ENCODE measurements at places on chromosomes 16 and 17.
A peak's percentile ranks its signal among the peaks of the same experiment; 100 is the strongest.

DNA sequence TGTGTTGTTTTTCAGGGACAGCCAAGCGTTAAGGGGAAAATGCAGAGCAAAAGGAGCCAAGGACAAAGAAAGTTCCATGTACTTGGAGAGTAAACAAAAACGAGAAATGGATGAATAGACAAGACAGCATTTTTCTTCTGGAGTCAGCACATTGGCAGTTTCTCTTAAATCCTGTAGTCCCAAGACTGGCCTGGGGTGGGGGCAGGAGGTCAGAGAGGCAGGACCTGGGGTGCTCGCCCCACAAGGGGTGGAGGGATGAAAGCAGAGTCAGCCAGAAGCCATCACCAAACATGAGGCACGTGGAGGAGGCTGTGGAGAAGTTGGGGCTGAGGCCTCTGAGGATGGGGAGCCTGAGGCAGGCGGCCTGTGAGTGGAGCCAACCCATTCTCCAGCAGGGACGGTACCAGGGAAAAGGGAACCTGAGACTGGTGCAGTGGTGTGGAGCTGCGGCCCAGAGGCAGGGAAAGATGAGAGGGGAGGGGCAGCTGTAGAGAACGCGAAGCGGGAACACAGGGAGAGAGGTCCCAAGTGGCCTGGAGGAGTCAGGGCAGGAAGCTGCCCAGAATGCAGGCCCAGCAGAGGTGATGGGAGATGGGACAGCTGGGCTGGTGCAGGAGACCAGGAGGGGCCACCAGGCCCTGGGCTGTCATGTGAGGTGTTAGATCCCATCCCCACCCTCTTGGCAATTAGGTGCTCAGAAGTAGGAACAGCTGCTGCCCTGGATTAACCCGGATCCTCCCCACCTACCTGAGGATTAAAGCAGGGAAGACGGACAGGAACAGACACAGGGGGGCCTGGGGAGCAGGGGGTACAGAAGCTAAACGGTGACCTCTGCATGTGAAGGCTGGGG, 3.3 kb downstream of the TLCD3B start:
- no peak for DNase-seq

DNA sequence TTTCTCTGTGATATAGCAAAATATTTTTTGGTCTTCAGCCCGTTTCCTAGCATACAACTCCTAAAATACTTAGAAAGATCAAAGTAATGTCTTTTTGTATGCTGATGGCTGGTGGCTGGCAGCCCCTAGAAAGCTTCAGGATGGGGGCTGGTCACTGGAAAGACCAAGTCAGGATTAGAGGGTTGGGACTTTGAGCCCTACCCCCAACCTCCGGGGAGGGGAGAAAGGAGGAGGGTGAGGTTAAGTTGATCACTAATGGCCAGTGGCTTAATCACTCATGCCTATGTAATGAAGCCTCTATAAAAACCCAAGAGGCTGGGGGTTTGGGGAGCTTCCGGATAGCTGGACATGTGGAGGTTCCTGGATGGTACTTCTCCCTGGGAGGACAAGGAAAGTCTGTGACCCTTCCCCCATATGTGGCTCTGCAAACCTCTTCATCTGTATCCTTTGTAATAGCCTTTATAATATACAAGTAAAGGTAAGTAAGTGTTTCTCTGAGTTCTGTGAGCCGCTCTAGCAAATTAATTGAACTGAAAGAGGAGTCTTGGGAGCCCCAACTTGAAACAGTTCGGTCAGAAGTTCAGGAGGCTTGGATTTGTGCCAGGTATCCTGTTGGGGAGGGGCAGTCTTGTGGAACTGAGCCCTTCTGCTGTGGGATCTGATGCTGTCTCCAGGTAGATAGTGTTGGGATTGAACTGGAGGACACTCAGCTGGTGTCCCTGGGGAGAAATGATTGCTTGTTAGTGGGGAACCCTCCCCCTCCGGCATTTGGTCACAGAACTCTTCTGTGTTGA, 3.5 kb downstream of the SLC7A6 start:
- no peak for DNase-seq

DNA sequence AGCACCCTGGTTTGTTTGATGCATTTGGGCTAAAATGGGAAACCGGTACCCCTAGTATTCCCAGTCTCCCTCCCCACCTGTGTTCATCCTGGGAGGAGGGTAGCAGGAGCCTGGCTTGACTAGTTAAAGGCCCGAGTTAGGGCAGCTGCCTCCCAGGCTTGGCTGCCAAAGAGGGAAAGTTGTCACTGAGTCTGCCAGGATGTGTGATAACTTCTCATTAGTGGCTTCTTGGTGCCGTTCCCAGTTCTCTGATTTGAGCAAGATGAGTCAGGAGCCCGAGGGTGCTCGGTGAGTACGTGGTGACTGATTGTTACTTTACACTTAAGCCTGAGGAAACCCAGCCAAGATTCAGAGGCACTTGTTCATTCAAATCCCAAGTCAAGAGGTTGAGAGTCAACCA, 2.5 kb downstream of the KRT32 start:
- DNase-seq, result no peak

GRCh38 chr16:84940670-84941551, 70.4 kb downstream of the ZDHHC7 start:
- peak; percentile 93 for DNase-seq

GRCh38 chr17:48894886-48895285, 2.3 kb downstream of the ATP5MC1 start:
- DNase-seq, result no peak

DNA sequence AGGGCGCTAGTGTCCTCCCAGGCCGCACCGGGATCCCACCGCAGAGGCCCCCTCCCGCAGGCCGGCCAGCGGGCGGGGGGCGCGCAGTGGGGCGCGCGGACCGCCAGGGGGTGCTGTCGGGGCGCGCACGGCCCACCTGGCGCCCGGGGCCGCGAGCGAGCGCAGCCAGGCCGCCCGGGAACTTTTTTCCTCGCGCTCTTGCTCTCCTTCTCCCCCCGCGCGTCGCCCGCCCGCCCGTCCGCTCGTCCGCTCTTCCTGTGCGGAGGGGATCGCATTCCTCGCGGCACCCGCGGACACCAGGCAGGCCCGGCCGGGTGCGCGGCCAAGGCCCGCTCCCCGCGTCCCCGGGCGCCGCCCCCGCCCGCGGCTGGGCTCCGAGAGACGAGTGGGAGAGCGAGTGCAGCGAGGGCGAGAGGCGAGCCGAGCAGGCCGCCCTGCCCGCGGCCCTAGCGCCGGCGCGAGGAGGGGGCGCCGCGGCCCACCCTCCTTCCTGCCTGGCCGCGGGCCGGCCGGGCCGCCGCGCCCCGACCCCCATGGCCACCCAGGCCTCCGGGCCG, at the start of gene RAI1:
Gene RAI1 (plus strand): TSS at position 272 of the 557 bp plus-strand sequence. CDS start 111,491 bp downstream, outside the sequence.
- DNase-seq, result peak; percentile 95

- no peak for DNase-seq
Measured at GRCh38 chr16:27522173-27522707, 27.5 kb downstream of the GTF3C1 start.

DNA sequence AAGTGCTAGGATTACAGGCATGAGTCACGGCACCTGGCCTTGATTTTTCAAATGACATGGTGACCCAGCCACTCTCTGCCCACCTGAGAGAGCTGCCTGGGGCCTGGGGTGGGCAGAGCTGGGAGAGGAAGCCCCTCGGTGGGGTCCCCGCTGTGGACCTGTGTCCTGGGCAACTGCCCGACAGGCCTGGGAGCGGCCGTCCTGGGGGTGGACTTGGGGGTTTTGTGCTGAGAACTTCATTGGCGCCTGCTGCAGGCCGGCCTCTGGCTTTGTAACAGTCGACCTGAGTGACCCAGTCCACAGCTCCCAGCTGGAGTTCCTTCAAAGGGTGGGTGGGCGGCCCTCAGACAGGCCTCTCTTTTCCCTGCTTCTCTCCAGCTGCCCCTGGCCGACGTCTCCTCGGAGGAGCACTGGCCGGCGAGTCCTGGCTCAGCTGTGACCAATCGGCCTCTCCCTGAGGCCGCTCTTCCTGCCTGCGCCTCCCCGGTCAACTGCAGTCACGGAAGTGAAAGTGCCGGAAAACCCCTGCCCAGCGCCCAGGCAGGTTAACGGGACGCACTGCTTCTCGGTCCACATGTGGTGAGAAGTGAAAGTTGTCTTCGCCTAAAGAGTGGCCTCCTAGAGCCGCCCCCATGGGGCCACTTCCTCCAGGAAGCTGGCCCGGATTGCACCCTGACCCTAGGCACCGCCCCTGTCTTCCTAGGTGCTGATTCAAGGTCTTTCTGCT, 5.5 kb downstream of the CBFA2T3 start:
- no peak for DNase-seq

DNA sequence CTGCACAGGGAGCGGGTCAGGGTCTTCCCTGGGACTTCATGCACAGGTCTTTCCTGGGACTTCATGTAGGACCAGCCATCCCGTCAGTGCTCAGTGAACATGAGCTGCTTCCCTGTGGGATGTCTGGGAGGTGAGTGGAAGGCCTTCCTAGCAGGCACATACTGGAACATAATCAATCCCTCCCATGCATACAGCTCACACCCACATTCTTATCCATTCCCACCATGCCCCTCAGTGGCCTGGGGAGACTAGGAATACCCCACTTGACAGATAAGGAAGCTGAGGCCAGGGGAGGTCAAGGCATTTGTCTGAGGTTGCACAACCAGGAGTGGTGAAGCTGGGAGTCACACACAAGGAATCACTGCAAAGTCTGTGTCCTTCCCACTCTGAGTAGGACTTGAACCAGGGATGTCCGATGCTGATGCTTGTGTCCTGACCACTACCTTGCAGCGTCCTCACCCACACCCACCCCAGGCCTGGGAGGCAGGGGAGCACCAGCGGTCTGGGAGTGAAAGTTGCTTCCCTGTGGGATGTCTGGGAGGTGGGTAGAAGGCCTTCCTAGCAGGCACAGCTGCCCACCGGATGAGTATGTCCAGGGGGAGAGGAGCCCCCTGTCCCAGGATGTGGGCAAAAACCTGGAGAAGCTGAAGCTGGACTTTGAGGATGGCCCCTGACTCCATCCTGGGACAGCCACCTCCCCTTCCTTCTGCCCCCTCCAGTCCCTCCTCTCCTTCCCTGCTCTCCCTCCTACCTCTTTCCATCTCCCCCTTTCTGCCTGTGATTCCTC, 1.0 kb upstream of the NLRC5 start:
- no peak for DNase-seq

DNA sequence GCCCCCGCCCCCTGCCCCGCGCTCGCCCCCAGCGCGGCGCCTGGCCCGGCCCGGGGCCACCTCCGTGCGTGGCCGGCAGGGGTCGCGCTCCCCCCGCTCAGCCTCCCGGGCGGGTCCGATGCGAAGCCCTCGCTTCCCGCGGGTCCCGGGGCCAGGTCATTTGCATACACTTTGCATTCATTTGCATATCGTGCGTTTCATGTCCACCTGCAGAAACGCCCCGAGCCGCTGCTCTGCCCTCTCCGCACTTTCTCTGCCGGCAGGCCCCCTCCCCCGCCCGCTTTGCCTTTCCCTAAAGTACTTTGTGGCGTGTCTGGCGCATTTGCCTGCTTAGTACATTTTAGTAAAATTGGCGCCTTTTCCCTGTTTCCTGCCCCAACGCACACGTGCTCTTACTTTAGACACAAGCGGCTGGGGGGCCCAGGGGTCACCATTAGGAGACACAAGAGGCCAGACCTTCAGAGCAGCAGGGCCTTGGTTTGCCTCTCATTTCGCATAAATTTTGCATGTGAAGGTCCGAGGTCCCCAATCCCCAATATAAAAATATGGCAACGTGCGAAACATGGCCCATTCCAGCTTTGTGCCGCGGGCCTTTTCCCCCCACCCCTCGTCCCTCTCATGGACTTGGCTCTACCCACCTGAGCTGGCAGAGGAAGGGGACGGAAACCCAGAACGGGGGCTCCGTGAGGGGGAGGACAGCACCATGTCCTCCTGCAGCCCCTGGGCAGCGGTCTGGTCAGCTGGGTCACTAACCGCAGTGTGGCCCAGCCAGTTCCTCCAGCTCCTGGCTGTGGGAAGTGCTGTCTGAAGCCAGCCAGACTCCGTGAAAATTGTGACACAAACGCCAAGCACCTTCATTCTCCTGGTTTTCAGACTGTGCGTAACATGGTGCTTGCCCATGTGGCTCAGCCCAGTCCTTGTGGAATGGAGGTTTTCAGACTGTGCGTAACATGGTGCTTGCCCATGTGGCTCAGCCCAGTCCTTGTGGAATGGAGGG, 34.8 kb downstream of the CBFA2T3 start:
- DNase-seq, result peak; percentile 95

DNA sequence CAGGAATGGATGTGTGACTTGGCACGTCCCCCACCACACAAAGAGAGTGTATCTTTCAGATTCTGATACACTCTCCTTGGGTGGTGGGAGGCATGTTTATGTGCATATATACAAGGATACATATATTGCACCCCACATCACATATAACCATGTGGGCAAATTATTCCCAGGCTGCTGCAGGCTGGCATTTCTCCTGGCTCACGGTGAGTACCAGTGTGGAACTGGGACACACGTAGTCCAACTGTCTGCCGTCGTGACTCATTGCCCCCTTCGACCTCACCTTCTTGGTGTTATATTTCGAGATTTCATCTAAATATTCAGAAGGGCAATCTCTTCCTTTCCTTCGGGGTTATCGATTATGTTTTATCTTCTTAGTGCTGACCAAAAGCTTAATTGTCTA, 24.4 kb downstream of the ARHGAP44 start:
- no peak for DNase-seq

DNA sequence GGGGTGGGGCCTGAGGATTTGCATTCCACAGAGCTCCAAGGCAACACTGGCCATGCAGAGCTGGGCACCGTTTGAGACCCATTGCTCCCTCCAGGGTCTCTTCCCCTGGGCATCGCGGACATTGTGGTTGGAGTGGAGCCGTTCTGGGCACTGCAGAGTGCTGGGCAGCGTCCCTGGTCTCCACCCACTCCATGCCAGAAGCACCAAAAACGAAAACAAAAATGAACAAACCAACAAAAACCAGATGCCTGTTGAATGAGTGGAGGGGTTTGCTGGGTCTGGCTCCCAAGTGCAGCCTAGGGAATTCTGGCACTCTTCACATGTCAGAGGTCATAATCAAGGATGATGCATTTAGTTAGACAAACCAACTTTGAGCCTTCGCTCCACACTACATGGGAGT, 17.9 kb downstream of the WNT9B start:
- peak; percentile 53 for DNase-seq

GRCh38 chr16:47499080-47499699, 38.1 kb downstream of the PHKB start:
- DNase-seq, result no peak

DNA sequence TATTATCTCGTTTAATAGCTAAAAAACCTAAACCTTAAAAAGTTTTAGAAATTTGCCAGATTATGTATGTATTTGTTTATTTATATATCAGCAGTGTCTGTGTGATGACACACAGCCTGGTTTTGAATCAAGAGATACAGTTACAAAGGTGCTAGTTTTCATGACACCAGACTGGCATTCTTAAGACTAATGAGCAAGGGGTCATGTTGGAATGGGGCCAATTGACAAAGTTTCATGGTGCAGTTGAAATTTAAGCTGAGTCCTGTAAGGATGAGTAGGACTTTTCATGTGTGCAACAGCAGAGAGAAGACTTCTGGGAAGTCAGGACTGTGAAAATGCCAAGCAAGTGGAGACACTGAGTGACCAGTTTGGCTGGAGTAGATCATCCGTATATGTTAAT, 3.2 kb upstream of the KRT10 start:
- DNase-seq, result no peak

GRCh38 chr16:1963806-1964505, 670 bp downstream of the RPS2 start:
- DNase-seq, result no peak

GRCh38 chr17:58703137-58703915, 10.9 kb downstream of the RAD51C start:
- DNase-seq, result no peak

Measured in SK-N-SH (cell line).